ENCODE measurements at places on chromosomes 7 and 10.
A peak's percentile ranks its signal among the peaks of the same experiment; 100 is the strongest.

- DNase-seq: no peak
Observed at GRCh38 chr10:60513281-60513680, 123.6 kb upstream of the ANK3 start.

GRCh38 chr7:116727432-116728009, 55.5 kb downstream of the MET start:
- no peak for DNase-seq

- DNase-seq: no peak
Observed at GRCh38 chr10:42836771-42837468, 54.3 kb downstream of the BMS1 start.

DNA sequence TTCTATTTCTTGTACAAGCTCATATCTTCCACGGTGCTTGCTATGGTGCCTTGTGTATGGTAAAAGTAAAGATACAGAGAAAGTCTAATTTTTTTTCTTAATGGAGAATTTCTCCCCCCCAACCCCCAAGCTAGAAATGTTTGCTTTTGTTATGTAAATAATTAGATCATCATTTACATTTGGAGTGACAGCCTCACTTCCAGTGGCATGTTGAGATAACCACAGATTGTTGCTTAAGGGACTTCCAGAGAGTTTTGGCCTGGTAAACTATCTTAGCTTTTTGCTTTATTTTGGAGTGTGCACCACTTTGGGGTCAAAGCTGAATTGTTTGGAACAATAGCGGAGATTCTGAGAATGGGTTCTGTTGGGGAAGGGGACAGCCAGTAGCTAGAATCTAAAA, 129.7 kb downstream of the ZNF365 start:
- no peak for DNase-seq

DNA sequence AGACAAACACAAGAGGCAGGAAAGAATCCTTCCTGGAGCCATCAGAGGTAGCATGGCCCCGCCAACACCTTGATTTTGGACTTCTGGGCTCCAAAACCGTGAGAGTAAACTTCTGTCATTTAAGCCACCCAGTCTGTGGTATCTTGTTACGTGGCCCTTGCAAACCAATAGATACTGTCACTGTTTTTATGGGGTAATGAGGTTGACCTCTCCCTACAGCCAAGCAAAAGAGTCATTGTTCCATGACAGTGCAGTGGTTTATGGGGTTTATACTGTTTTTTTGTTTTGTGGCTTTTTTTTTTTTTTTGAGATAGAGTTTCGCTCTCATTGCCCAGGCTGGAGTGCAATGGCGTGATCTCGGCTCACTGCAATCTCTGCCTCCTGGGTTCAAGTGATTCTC, 32.8 kb downstream of the KIAA1549 start:
- DNase-seq: no peak

- no peak for DNase-seq
Observed at GRCh38 chr7:51325261-51325676, 8.7 kb upstream of the COBL start.

DNA sequence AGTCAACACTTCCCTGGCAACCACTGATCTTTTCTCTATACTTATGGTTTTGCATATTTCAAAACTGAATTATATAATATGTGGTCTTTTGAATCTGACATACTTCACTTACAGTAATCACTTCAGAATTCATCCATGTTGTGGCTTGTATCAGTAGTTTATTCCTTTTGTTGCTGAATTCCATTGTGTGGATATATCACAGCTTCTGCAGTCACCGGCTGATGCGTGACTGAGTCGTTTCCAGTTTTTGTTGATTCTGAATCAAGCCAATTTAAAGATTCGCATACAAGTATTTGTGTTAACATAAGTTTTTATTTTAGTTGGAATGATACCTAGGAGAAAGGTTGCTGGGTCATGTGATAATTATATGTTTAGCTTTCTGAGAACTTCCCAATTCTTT, 672.5 kb upstream of the ANKRD30A start:
- no peak for DNase-seq

DNA sequence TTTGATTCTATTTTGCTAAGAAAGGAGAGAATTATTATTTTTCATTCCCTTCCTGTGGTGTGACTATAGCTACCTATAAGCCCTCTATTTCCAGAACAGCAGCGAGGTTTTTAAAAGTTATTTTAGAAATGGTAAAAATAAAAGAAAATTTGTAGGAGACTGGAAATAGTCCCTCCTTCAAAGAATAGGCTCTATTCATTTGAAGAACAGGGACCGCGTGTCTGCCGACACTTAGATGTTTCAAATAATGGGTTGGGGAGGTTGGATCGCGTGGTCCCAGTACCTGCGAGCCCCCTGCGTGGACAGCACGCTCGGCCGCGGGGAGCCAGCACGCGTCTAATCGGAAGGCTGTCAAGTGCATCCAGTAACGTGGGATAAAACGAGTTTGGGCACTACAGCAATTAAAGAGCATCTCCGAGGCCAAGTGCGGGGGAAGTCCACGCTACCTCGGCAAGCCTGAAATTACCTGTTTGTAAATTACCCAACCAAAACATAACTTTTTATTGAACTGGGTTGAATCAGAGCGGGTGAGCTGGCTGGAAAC, 1.0 kb downstream of the CACNA2D1 start:
- no peak for DNase-seq

DNA sequence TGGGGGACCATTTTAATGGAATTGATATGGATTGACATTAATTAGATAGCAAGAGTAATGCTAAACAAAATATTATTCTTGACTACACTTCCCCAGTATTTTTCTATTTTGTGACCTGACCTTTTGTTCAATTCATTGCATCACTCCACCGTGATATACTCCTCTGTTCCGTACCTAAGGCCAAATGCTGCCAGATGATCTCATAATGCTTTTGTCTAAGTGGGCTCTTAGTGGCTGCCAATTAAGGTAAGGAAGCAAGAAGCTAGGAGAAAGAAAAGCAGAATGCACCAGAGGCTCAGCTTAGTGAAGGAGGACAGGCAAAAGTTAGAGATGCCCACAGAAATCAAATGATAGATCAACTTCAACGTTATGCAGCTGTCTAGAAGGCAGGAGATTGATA, 36.4 kb downstream of the FEZF1 start:
- no peak for DNase-seq

DNA sequence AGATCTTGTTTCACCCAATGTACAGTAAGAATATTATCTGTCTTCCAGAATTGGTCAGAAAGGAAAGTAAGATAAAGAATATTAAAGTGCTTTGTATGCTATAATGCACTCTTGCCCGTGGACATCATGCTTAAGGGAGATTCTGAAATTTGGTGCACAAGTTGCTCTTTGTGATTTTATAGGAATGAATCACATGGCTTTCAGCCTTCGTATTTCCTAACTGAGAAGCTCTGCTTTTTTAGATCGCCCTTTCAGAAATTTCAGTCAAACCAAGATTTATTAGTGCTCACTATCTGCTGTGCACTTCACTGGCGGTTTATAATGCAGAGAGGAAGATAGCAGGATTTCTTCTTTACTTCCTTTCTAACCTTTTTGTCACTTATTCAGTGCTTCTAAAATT, 1248.5 kb upstream of the LRRN3 start:
- no peak for DNase-seq

GRCh38 chr7:16203065-16203464, 218.3 kb downstream of the CRPPA start:
- no peak for DNase-seq

GRCh38 chr10:129958629-129959543, 5.2 kb downstream of the EBF3 start:
- no peak for DNase-seq

DNA sequence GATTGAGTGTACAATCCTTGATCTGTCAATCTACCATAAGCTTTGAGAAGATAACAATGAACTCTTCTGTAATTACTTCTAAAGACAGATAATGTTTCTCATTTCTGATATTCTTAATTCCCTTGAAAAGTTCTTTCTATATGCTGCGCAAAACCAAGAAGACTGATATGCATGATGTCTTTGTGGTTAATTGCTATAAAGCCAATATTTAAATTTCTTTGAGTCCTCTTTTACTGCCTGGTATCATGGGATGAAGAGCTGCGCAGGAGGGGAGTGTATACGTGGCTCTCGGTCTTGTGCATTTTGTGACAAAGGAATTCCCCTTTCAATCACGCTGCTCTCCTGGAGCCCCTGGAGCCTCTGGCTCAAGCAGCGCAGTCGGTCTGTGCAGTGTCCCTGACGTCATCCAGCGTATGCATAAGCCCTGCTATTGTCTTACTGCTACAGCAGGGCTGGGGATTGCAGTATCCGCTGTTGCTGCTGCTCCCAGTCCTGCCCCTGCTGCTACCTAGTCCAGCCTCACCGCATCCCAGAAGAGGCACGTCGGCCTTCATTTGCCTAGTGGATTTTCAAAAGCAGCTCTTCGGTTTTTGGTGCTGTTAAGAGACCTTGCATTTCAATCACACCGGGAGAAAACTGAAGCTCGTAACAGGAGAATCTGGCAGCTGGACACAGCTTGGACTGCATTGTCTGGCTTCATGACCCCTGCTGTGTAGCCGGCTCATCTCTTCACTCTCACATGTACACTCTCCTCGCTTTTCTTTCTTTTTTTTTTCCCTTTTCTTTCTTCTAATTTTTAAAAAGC, 66.7 kb downstream of the ST7 start:
- peak; percentile 19 for DNase-seq

GRCh38 chr7:149714910-149715471, 58.4 kb downstream of the ZNF467 start:
- peak; percentile 74 for DNase-seq

DNA sequence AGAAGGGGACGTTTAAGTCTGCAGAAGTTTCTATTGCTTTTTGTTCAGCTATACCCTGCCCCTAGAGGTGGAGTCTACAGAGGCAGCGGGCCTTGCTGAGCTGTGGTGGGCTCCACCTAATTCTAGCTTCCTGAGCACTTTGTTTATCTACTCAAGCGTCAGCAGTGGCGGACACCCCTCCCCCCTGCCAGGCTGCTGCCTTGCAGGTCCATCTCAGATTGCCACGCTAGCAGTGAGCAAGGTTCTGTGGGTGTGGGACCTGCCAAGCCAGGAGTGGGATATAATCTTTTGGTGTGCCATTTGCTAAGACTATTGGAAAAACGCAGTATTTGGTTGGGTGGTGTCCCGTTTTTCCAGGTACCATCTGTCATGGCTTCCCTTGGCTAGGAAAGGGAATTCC, 147.3 kb upstream of the PRPS1L1 start:
- no peak for DNase-seq

- DNase-seq: no peak
Observed at GRCh38 chr7:122944682-122945303, 50.7 kb downstream of the TAS2R16 start.

- no peak for DNase-seq
Observed at GRCh38 chr7:131691454-131692130, 135.2 kb upstream of the PODXL start.

DNA sequence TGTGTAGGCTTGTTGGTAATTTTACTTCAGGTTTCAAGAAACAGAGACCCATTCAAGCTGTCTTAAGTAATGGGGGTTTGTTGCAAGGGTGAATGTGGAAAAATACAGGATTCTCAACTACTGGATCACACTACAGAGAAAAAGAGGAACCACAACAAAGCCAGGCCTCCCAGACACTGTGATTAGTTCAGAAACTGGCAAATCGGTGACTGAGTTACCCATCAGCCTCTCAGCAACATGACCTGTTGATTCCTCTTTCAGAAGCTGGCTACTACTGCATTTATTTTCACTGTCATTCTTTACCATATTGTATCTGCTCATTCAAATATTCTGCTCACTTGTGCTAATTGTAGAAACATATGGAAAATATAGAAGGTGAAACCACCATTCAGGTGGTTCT, 16.0 kb downstream of the CCDC71L start:
- DNase-seq: no peak

DNA sequence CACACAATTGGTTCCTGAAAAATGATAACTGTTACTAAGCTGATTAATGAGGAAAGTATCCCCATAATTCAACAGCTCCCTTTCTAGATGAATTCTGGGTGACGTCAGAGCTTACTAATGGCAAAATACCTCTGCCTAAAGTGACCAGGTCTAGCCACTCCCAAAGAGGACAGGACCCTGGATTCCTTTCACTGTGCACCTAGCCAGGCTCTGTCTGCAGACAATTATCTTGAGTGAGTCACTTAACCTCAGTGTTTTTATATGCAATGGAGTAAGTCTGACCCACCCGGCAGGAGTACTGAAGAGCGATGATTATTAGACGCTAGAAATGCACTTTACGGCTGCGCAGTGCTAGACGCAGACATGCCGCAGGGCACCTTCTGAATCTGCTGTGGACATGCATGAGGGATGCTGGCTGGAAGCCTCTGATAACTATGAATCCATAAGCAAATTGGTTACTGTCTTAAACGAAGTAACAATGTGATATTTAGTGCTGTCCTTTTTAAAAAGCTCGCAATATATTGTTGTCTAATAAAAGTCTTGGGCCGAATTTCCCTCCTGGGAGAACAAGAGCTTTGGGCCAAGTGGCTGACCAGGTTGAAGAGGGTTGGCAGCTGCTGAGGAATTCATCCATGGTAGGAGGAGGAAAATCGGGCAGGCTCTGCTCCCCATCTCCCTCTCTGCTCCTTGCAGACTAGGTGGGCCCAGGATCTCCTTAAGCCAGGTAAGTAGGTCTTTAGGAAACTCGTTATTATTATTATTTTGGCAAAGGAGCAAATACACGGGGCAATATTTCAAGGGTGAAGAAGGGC, 4.6 kb upstream of the INPP5A start:
- no peak for DNase-seq

DNA sequence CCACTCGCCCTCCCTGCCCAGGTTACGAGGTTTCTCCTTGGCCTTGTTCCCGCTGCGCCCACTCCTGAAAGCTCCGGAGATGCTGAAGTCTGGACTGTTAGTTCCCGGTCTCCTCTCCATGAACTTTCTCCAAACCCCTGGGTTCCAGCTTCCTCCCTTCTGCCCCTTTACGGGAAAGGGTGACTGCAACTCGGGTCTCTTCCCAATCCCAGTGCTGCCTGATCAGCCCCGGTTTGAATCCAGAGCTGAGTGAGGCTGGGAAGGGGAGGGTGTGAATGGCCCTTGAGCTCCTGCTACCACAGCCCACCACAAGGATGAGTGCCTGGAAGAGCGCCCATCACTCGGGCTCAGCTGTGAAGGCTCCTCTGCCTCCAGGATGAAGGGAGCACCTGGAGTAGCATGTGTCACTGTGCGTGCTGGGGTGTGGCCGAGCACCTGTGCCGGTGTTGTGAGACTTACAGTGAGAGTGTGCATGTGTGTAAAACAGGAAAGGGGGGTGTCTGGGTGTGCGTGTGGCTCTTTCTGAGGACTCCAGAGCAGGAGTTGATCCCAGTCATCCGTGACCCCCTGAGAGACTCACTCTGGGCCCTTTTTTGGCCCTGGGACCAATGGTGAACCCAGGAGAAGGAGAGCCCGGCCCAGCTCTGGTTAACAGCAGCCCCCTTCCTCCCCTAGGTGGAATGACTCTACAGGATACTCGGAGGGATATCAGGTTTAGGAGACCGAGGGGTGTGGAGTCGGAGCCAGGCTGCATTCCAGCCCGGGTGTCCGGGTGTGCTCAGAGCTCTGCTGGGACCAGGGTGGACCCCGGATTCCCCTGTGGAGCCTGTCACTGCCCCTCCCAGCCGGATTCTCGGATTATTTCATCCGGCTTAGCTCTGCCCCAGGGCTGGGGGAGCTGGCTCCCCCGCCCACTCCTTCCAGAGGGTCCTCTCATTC, 1.1 kb upstream of the ZNF467 start:
- DNase-seq: no peak
